ENCODE measurements at places on chromosomes 12 and 14. TPM values are rescaled to one million over a fixed set of nuclear protein-coding genes. Genes with fewer than 3 reads are reported as not detected.
A peak's percentile ranks its signal among the peaks of the same experiment; 100 is the strongest.

DPY19L2 gene
- 0.20 TPM for total RNA-seq

DNA sequence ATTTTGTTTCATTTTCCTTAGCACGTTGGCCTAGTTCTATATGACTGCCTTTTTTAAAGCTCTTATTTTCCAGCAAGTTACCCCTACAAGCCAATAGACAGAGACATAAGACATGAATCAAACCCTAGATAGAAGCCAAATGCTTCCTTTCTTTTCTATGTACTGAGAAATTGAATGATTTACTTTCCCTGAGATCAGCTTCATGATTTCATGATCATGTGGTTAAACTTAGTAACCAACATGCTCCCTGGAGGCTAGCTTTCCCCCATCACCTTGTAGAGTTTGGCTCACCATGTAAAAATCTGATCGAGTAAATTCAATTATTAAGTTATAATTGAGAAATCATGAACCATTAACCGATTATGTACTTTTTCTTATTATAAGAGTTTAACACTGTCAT is 148.1 kb upstream of the LRIG3 start:
- no peak for DNase-seq

GRCh38 chr12:110281549-110282299 is 677 bp downstream of the ATP2A2 start:
- DNase-seq, result no peak

- no peak for DNase-seq
Measured at GRCh38 chr12:29088611-29089219, 60.4 kb upstream of the FAR2 start.

DNA sequence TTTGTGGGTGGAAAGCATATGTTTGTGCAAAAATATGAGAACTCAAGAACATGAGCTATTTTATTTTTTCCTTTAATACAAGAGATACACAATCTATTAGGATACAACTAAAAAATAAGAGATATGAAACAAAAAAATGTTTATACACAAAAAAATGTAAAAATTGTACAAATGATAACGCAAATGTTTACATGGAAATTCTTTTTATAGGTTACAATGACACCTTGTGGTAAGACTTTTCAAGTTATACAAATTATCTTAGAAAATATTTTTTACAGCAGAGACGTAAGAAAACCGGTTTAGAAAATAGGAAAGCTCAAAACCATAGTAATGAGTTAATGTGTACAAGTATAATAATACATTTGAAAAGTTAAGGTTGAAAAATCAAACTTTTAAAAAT is 25.5 kb downstream of the CEP83 start:
- no peak for DNase-seq

GRCh38 chr12:9810671-9811070 is 16.6 kb upstream of the KLRF1 start:
- DNase-seq, result no peak

KRT2 gene
- not detected for total RNA-seq

DNA sequence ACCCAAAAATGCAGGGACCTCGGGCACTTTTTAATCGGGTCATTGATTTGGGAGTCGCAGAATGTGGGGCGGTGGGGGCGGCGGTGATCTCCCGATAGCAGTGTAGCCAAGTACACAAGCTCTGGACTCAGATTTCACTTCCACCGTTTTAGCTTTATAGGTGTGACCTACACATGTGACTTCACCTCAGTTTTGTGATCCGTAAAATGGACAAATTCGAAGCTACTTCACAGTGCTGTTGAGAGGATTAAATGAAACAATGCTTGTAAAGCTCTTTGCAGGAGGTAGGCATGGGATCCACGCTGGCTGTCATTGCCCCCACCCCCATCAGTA is 478 bp downstream of the RITA1 start:
- no peak for DNase-seq

CCDC88C gene
- 21.2 TPM for total RNA-seq

- peak; percentile 4 for DNase-seq
Measured at GRCh38 chr14:31568671-31569070, 7.5 kb downstream of the NUBPL start.

DNA sequence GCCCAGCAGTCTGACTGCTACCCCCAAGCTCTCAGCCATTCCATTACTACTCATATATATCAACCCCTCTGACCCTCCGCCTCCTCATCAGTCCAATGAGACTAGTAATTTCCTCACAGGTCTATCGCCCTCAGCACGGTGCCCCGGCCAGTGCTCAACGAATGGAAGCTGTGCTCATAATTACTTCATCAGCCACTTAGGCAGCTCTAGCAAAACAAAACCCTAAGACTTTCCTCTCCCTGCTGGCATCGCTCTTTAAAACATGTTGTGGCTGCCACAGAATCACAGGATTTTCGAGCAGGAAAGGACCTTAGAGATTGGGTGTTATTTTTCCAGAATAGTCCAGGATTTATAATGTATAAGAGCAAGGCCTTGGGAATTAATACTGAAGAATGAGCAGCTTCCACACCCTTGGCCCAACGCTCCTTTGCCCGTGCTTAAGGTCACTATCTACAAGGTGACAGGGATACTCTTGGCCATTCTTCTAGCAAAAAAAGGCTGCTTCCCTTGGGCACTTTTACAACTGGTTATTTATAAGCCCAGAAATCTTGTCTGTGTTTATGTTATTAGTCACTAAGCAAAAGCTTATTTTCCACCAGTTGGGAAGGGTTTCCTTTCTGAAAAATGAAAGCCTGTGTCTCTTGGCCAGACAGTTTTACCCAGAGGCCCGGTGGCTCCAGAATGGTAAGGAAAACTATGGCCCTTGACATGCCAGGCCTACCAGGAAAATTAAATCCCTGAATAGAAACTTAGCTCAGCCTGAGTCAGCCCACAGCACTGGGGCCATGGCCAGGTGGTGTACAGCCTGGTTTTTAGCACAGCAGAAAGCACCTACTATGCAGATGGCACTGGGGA is 47.9 kb downstream of the NUAK1 start:
- peak; percentile 60 for DNase-seq

DNA sequence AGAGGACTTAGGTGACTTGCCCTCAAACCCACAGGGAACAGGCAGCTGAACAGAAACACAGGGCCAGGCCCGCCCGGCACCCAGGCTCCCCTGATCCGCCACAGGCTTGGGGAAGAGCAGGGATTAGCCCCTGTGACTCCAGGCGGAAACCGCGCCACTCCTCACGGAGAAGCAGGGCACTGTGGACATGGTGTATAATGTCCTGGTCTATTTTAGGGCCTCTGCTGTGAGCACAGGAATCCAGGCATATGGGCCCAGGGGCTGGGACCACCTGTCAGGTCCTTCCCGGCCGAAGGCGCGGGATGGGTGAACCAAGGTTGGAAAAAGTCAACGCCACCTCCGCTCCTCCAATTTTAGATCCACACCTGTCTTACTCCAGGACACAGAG is 34.6 kb upstream of the MEG3 start:
- no peak for DNase-seq

DNA sequence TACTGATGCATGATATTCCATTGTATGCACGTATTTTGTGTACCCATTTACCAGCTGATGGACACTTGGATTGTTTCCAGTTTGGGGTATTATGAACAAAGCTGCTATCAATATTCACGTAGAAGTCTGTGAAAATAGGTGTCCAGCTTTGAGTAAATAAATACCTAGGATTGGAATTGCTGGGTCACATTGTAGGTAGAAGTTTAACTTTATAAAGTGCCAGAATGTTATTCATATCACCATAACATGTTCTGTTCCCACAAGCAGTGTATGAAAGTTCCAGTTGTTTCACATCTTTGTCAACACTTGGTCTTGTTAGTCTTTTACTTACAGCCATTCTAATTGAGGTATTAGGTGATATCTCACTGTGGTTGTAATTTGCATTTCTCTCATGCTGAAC is 108.0 kb upstream of the METAP2 start:
- no peak for DNase-seq

DNA sequence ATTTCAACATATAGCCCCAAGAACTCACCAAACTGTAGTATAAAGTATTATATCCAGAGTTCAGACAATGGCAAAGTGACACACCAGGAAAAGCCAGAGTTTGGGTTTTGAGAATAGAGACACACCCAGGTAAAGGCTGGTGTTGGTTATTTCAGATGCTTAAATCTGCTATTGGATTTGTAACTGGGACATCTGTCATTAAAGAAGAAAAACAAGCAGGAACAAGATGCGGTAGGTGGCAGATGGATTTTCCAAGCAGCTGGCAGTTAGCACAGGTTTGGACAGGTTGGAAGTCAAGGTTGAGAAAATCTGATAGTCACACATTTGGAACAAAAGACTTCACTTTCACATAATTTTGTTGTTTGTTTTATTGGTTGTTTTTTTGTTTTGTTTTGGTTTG is 14.4 kb upstream of the CDK17 start:
- no peak for DNase-seq

ALDH1L2 gene
- 2.5 TPM for total RNA-seq

RTN1 gene
- 0.78 TPM for total RNA-seq

DNA sequence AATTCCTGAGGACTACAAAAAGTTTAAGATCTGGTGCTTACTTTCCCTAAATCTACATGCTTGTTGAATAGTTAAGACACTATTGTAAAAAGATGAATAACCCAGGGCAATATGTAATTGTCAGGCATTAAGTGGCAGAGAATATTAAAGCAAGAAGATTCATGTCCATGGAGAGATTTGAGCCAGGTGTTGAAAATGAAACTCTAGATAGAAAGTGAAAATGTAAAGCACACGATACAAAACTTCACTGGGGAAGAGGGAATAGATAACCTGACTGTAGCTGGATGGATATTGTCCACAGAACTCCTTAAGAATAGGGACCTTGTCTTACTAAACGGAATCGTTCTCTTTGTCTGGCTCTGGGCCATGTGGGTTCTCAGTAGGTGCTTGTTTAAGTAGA is 5.0 kb downstream of the CAND1 start:
- DNase-seq, result no peak

RBM25 gene
- 37.7 TPM for total RNA-seq

- DNase-seq, result no peak
Measured at GRCh38 chr12:70351076-70351475, 15.0 kb upstream of the KCNMB4 start.

GRCh38 chr12:108881953-108882352 is 2.1 kb downstream of the DAO start:
- no peak for DNase-seq

GRCh38 chr12:119744900-119745606 is 77.1 kb downstream of the PRKAB1 start:
- DNase-seq, result no peak

DNA sequence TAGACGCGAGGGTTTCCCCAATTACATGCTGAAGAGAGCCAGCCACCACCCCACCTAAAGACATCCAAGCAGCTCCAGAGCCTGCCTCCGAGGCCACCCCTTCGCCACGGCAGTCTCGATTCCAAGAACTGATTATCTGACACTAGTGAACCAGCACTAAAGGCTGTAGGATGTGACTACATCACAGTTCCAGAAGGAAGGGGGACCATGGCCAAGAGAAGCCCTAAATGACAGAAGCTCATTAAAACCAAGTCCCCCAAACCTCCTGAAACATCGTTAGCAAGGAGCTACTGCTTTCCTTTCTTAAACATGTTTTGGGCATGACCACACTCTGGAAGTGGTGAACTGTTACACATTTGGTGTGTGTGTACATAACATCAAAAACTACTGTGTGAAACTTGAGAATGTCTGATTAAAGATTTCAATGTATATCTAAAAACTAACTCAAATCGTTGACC is 88.2 kb downstream of the DUSP16 start:
- DNase-seq, result no peak

DNA sequence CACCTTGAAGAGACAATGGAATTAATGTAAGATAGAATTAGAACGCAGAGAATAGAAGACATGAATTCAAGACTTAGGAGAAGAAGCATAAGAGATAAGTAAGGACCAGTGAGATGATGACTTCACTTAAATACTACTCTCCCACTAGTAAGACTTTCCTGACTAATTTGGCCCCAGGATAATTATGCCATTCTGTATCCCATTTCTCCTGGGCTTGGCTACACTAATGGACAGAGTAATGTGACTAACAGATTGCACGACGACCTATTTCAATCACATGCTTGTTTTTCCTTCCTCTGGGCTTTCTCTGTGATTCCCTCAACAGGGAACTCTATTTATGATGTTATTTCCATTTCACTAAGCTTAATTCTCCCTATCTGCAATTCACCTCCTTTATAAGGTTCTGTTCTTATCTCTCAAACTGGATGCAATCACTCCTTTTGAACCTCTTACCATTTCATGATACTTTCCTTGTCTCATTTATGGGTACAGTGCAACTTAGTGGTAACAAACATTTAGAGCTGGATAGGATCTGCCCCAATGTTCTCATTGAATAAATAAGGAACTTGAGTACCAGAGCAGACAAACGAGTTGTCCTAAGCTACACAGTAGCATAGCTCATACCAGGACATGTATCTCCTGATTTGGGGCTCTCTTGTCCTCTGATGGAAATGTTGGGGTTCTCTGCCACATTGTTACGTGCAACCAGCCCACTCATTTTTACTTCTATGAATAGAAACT is 102.7 kb downstream of the BTG1 start:
- no peak for DNase-seq

DLST gene
- total RNA-seq, result 66.0 TPM

- no peak for DNase-seq
Measured at GRCh38 chr14:70168406-70168805, 20.3 kb downstream of the SLC8A3 start.

DNA sequence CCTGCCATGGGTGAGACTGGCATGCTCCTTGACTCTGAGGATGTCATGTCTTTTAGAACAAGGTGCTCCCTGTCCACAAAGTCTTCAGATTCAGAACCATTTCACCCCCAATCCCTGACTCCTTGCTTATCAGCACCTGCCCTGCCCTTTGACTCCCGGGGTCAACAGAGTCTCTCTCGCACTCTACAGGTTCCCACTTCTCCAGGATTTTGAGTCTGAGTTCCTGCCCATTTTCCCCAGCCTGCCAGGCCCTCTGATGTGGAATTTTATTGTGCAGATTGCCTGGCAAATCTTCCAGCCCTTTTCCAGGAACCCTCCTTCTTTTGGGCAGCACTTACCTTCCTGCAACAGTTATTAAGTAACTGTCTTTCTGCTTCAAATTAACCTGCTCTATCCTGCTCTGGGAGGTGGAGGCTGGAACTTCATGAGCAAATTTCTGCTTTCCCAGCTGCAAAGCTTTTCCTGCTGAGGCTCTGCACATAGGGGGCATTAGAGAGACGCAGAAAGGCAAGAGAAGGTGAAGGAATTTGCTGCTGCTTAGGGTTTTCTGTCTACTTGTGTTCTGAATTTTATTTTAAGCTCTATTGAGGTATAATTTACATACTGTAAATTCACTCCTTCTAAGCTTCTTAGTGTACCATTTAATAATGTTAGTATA is 259.1 kb downstream of the PCNX1 start:
- DNase-seq, result peak; percentile 7

- DNase-seq, result no peak
Measured at GRCh38 chr12:2710701-2711100, 84.1 kb upstream of the FKBP4 start.

FOXM1 gene
- 16.5 TPM for total RNA-seq

MAP3K12 gene
- 18.3 TPM for total RNA-seq

- no peak for DNase-seq
Measured at GRCh38 chr14:76098047-76098446, 53.7 kb upstream of the GPATCH2L start.

DNA sequence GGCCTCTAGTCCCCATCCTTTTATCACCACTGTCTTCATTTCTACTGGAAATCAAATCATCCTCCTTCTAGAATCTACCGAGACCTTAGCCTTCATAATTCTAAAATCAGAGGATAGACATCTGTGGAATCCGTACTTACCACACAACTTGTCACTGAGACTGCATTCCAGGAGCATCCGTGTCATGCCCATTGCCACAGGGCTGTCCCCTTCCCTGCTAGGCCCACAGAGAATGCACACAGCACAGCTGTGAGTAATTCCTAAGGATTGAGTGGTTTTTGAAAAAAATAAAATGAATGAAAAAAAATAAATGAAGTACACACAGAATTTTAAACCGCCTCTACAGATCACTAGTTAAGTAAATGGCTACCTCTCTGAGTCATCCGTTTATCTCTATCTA is 21.0 kb upstream of the MAGOHB start:
- no peak for DNase-seq

Data from pulmonary artery endothelial cell (primary cell).